ENCODE measurements at places on chromosomes 2 and 18.
A peak's percentile ranks its signal among the peaks of the same experiment; 100 is the strongest.

DNA sequence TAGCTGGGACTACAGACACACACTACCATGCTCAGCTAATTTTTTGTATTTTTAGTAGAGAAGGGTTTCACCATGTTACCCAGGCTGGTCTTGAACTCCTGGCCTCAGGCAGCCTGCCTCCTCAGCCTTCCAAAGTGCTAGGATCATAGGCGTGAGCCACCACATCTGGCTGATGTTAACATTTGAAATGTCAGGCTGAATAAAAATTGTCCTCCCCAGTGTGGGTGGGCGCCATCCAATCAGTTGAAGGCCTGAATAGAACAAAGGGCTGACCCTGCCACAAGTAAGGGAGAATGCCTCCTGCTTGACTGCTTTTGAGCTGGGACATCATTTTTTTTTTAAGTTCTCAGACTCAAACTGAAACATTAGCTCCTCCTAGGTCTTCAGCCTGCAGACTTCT, 21.0 kb upstream of the RHOB start:
- no peak for DNase-seq

DNA sequence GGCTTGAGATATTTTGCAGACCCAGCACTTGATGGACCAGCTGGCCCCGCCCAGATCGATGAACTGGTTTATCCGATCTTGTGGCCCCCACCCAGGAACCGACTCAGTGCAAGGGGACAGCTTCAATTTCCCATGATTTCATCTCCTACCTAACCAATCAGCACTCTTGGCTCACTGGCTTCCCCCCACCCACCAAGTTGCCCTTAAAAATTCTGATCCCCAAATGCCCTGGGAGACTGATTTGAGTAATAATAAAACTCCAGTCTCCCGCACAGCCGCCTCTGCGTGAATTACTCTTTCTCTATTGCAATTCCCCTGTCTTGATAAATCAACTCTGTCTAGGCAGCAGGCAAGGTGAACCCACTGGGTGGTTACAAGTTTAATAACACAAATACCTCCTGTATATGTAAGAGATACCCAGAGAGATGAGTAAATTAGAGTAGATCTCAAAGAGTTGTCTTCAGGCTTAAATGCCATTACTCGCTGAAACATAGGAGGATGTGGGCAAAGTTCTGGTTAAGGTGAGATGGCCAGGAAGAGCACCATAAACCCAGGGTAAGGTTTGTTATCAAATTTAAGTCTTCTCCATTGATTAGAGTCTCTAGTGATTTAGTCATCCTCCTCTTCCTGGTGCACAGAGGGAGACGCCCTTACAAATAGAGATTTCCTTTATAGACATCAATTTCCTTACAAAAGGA, 222.8 kb downstream of the ARL4C start:
- peak; percentile 46 for DNase-seq

GRCh38 chr18:59918320-59918755, 18.5 kb downstream of the PMAIP1 start:
- DNase-seq = no peak

DNA sequence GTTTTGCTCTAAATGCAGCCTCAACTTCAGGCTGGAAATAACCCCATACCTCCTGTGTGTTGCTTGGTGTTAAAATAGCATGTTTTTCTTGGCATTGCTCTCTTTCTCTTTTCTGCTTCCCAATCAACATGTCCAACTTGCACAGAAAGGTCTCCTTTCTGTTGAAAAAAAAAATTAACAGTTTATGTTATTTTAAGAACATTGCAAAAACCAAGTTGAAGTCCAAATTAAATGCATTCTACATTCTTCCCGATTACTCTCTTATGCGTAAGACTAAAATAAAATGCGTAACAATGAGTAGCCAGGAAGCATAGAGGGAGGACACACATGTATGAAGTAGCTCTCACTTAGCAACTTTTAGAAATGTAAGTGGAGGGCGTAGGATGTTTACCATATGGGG, 1406.1 kb upstream of the NXPH2 start:
- no peak for DNase-seq

GRCh38 chr18:75109319-75109691, 99.6 kb downstream of the PTGR3 start:
- no peak for DNase-seq

- DNase-seq = no peak
Observed at GRCh38 chr18:26550998-26551694, 2.8 kb upstream of the KCTD1 start.

DNA sequence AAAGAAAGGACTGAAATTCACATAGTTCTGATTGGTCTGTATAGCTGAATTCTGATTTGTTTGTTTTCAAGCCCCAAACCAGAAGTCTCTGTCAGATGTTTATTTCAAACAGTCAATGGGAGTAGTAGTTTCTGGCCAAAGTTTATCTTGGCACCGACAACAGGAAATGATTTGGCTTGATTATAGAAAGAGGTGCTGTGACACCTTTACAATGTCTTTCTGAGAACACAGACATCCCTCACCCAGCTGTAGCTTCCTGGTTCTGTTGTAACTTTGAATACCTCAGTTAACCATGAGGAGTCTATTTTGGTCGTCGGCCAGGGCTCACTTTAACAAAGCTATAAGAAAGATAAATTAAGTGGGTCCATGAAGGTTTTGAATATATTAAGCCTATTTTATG, 545.0 kb upstream of the ZNF804A start:
- DNase-seq = no peak

DNA sequence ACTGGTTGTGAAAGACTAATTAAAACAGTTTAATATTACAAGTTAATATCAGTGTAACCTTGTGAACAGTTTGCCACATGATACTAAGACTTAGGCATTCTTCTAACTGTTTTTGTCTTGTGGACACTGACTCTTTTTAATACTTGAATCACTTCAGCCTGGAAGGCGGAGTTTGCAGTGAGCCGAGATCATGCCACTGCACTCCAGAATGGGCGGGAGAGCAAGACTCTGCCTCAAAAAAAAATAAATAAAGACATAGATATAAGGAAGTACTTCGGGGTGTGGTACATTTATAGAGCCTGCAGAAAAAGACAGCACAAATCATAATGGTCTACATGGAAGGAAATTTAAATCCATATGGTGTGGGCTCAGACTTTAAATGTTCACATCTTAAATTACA, 300.4 kb upstream of the NETO1 start:
- no peak for DNase-seq

GRCh38 chr18:36155851-36156757, 26.4 kb downstream of the ELP2 start:
- DNase-seq = no peak

DNA sequence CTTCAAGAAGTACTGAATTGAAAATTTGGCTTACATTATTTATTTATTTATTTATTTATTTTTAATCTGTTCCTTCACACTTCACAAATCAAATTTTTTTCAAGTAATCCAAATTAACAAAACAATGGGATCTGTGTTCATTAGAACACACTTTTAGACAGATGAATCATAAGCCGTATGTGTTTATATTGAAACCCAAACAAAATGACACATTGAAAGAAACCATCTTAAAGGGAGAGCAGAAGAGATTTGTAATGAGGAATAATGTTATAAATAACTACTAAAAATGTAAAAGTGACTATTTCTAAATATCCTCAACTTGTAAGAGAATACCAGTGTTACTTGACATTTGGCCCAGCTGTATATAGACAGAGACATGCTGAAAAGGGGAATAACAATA, 991.0 kb upstream of the CHAC2 start:
- no peak for DNase-seq

- no peak for DNase-seq
Observed at GRCh38 chr2:196225213-196225612, 53.8 kb upstream of the STK17B start.

GRCh38 chr2:178241844-178242551, 47.7 kb downstream of the OSBPL6 start:
- DNase-seq = no peak

GRCh38 chr18:3594760-3595368, 144.9 kb downstream of the TGIF1 start:
- peak; percentile 26 for DNase-seq

DNA sequence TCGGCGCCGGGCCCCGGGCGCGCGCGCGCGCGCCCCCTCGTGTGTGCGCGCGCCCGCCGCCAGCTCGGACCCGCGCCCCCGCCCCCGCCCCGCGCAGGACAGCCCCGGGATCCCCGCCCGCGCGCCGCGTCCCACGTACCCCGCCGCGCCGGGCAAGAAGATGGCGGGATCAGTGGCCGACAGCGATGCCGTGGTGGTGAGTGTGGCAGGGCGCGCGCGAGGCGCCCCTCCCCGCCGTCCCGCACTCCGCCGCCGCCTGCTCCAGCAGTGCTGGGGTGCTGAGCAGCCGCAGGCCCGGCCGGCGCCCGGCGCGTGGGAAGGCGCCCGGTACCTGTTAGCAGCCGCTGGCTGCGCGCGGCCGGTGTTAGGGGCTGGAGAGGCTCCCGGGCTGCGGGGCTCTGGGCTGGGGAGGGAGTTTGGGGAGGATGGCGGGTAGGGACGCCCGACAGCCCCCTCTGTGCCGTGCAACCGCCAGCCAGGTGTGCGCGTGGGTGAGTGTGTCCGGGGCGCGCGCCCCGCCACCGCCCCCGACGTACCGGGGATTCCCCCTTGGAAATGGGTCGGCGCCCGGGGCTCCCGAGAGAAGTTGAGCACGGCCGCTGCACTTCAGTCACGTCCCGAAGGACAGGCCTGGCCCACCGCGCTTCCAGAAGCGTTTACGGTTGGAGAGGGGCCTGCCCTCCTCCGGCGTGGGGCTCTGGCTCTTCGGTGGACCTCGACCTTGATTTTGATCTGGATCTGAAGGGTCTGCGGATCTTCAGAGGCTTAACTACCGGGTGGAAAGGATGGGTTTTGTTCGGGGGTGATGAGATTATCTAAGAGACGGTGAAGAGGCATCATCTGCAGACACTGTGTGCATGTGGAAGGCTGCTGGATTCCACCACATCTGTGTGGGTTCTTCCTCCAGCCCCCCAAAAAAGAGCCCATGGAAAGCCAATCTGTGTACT, 697 bp downstream of the LGALSL start:
- DNase-seq = peak; percentile 37

GRCh38 chr2:136117909-136118818, at the start of gene CXCR4:
TSS of gene CXCR4 (minus strand) at chr2:136118149. CDS start at chr2:136118060, 89 bp downstream.
- peak; percentile 80 for DNase-seq

GRCh38 chr2:51000849-51001617, 30.9 kb downstream of the NRXN1 start:
- no peak for DNase-seq

DNA sequence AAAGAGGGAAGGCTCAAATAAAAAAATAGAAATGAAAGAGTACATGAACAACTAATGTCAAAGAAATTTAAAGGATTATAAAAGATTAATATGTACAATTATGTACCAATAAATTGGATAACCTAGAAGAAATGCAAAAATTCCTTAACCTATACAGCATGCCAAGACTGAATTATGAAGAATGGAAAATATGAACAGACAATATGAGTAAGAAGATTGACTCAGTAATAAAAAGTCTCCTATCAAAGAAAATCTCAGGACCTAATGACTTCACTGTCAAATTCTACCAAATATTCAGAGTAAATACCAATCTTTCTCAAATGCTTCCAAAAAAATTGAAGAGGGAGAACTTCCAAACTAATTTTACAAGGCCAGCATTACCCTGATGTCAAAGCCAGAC, 120.2 kb upstream of the SPOPL start:
- DNase-seq = no peak

DNA sequence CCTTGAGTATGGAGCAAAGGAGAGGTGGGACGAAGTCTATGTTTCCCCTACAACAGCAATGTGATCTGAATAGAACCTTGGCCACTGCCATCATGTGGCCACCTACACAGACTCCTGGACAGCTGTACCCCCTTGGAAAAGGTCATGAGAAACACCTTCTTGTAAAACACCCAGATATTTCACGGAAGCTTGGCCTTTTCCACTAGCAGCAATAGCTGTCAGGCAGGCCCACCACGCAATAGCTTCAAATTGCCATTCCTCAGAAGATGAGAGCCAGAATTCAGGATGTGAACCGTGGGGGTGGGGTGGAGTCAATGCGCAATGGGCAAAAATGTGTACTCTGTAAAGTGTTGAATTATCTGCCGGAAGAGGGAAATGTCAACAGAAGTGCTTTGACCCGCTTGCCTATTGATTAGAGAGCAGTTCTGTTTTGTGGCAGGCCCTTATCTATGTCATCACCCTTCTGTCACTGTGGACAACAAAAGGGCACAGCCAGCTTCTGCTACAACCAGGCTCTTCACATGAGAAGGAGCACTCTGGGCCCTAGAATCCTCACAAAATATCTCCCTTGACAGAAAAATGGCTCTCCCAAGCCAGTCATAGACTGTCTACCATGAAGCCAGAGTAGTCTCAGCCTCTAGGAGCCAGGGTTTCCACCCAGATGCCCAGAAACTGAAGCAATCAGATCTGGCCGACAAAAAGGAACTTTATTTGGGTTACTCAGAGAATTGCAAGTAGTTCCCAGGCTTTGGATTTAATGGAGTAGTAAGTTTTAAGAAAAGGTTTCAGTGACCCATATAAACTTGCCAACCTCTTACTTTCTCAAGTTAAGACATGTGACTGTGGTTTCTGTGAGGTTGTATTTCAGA, 9.5 kb downstream of the INPP1 start:
- DNase-seq = no peak

DNA sequence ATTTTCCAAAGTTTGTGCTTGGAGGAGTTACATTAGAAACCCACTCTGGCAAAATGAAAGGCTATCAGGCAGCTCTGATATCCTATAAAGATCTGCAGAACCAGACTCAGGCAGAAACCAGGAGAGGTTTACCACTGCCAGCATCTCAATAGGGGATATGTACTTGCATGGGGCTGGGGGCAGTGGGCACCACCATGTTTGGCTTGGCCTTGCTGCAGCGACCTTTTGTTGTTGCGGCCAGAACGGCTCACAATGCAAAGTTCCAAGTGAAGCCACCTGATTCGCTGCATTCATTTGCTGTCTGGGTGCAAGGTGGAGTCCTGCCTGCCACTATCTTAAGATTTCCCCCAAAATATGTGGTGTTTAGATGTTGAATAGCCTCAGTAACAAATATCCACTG, 81.3 kb downstream of the COPS8 start:
- DNase-seq = no peak

DNA sequence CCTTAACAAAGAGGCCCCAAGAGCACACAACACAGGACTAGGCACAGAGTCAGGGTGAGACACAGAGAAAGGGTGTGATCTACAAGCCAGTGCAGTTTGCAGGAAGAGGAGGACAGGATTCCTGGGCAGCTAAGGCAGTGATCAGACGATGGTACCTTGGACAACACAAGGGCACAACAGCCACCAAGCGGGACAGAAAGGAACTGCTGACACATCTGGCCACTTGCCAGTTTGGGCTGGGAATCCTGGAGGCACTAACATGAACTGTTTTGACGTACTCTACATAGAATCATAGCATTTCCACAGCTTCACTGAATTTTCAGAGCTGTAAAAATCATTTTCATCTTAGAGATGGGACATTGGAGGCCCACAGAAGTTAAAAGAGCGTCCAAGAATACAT, 221.5 kb upstream of the SLC35G4 start:
- no peak for DNase-seq

Measured in T-helper 2 cell (primary cell).